ENCODE measurements at places on chromosomes 7 and 10.

- DNase-seq = no peak
These were observed 2.0 kb downstream of the RTKN2 start for GRCh38 chr10:62266611-62267010.

DNA sequence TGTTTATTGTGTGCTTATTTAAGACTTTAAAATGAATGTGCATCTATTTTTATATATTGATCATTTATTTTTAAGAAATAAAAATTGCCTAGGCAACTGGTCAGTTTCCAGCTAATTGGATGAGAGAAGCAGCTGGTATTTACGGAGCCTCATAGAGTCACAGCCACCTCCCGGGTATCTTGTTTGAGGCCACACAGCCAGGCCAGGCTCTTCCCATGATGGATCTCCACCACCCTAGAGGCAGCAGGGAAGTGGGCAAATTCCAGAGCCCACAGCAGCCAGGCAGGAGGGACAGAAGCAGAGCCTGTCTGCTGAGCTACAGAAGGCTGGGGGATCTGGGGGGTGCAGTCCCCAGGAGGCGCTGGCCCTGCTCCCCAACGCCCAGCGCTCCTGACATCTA lies 61.6 kb downstream of the CLEC2L start:
- DNase-seq = no peak

DNA sequence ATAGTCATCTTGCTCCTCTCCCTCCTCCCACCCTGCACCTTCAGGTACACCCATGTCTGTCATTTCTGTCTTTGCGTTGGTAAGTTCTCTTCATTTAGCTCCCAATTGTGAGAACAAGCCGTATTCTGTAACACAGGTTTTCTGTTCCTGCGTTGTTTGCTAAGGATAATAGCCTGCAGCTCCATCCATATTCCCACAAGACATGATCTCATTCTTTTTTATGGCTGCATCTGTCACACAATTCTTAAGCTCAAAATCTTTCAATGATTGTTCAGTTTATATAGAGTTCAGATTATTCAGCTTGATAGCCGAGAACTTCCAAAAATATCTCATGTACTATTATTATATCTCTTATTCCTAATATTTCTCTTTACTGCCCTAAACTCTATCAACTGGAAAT lies 16.0 kb upstream of the TMEM168 start:
- DNase-seq = no peak

- DNase-seq = no peak
These were observed 44.2 kb downstream of the PRF1 start for GRCh38 chr10:70558295-70558694.

DNA sequence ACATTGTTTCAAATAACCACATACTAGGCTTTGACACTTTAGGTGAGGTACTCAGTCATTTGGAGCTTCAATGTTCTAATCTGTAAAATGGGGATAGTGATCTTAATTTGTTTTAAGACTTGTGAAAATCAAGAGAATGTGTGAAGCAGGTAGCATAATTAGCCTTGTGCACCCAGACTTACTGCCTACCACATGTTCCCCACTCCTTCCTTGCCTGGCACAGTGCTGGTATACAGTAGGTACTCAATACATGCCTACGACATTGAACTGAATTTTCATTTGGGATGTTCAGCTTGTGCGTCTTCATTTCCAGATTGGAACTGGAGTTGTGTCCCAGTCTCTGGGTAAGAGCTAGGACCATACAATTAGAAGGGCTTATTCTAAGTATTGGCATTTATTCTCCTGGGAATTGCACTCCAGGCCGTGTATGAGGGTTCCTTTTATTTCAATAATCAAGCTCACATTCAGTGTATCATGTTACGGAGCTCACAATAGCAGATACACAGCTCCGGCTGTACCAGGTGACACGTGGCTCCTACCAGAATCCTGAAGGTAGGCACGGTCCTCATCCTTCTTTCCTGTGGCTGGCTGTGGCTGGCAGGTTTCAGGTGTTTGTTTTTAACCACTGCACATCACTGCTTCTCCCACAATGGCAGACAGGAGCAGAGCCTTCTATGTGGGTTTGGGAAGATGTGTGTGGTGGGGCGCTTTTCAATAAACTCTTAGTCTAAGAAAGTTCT lies 109.4 kb upstream of the PDCD4 start:
- no peak for DNase-seq

DNA sequence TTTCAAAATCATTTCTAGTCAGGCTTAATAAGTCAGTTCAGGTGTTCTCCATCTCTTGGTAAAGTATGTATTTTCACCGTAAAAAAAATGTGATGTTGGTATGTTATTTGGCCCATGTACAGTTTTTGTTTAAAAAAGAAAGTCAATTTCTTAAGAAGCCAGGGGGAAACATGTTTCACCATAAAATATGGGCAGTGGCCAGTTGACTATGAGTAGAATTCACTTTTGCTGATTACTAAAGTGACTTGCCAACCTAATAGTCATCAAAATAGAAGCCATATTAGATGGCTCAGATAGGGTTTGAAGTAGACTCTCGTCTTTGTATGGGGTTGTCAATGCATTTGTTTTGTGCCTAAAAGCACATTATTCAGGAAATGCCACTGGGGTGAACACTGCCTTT lies 266.3 kb downstream of the BICC1 start:
- no peak for DNase-seq

DNA sequence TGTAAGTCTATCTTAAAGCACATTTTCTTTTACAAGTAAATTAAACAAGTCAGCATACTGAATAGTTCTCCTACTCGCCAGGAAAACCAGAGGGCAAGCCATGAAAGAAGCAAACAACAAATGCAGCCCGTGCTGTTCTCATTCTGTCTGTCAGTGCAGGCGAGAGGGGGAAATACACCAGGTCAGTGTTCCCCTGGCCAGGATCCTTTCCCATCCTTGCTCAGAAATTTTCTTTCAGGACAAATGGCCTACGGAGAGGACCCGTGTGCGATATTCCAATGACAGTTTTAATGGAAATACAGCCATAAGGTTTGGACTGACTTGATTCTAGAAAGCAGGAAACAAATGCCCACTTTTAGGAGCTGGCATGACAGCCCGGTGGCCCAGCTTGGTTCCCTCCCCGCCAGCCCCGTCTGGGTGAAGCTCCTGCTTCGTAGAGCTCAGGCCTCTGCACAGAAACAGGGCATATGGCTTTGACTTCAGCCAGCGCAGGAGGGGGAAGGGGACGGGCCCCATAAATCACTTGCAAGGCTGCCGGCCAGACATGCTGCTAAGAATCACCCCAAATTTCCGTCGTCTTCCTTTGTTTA lies 67.8 kb downstream of the FRMD4A start:
- DNase-seq = no peak

DNA sequence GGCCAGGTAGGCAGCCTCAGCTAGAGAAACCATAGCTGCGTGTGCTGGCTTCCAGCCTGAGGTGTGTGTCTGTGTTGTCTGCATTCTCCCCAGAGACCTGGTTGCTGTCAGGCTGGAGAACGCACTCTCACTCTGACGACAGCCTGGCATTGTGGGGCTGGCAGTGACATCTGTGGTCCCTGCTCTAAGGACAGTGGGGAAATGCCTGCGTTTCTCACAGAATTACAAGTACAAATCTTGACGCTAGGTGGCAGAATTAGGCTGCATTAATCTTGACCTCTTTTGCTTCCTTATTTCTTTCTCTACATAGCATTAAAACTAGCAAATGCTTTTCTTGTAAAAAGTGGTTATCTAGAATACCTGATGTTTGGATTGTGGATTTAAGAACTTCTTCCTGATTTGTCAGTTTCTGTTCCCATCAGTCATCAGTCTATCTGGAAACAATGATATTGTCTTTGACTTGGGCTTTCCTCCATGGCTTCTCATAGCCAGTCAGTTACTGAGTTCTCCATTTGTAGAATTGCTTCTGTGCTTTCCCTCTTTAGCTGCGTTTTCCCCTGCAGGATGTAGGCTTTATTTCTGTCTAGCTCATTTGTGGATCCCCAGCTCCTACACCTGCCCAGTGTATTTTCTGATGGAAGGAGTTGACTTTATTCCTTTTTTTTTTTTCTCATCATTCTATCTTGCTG lies 86.0 kb downstream of the FANK1 start:
- DNase-seq = no peak

- no peak for DNase-seq
These were observed 17.7 kb upstream of the CFAP46 start for GRCh38 chr10:132960071-132960472.

GRCh38 chr10:128026615-128027300 lies 99.5 kb downstream of the MKI67 start:
- no peak for DNase-seq

GRCh38 chr10:132292287-132293200 lies 15.2 kb downstream of the STK32C start:
- DNase-seq = no peak

DNA sequence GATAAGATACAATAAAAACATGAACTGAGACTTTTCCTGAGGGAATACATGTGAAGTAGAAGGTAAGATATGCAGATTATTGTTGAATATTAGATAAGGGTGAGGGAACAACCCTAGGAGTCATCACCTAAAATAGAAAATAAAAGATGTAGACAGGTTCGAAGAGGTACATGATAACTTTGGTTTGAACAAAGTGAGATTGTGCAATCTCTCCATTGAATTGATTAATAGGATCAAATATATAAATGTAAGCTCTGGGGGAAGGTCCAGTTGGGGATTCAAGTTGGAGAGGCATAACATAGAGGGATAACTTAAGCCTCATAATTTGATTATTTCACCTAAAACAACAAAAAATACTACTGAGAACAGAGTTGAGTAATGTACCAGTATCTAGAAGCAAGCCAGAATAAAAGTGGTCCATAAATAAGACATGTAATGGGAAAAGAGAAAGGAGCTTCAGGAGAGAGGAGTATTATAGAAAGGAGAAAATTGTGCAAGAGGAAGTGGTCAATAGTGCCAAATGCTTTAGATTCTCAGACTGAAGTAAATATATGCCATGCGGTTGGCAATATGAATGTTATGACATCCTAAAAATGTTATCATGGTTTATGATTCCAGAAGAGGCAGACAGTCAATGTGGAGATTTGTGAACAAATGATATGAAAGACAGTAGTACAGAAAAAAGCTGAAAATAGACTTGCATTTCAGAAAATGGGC lies 282.3 kb upstream of the CHRM2 start:
- DNase-seq = no peak

DNA sequence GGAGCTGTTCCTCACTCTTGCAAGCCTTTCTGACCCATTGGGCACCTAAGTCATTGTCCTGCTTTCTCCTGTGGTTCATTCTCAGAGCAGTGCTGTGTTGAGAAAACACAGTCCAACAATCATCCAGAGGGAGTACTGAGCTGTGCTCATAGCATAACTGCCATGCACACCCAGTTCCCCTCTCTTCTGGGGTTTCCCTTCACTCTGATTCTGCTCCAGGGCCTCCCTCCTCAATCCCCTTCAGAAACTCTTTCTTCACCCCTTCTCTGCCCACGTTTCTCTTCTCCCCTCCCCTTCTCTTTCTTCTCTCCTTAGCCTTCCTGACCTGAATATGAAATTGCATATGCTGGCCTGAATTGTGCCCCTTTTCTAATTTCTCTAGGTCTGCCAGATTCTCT lies 155.8 kb downstream of the AOAH start:
- no peak for DNase-seq

- DNase-seq = no peak
These were observed 71.7 kb upstream of the TPK1 start for GRCh38 chr7:144907577-144907976.

- DNase-seq = no peak
These were observed 102.0 kb upstream of the FAM20C start for GRCh38 chr7:90111-91063.

DNA sequence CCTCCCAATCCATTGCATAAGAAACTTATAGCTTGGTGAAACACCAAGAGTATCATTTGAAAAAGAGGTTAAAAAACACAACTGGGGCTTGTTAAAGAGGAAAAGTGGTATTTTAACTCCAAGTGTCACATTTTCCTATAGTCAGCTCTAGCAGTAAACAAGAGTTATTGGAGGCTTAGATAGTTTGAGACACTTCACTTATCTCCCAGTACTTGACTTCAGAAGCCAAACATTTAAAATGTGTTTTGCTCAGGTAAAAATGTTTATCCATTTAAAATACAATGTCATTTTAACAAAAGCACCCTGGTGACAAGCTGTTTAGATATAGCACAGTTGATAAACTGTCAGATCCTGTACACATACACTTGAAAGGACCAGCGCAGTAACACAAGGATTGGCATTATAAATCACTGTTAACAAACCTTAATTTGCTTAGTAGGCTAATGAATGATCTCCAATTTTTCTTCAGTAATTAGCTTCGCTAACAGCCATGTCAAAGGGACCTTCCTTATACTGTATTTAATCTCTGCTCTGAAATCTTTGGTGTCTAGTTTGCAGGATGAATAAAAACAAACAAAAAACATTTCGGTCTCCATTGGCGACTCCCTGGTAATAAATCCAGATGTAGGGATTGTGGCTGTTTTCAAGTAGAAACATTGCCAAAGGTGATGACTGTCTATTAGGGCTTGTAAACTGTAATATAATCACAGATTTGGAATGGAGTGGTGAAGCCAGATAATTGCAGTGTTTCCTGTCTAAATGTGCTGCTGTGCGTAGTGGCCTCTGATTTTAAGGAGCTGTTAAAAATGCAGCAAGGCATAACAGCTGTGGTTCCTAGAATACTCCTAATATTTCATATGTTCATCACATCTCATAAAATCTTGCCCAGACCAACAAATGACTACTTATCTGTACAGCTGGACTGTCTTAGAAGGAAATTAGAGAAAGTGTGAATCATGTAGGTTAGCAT lies 545.1 kb downstream of the AUTS2 start:
- DNase-seq = no peak

DNA sequence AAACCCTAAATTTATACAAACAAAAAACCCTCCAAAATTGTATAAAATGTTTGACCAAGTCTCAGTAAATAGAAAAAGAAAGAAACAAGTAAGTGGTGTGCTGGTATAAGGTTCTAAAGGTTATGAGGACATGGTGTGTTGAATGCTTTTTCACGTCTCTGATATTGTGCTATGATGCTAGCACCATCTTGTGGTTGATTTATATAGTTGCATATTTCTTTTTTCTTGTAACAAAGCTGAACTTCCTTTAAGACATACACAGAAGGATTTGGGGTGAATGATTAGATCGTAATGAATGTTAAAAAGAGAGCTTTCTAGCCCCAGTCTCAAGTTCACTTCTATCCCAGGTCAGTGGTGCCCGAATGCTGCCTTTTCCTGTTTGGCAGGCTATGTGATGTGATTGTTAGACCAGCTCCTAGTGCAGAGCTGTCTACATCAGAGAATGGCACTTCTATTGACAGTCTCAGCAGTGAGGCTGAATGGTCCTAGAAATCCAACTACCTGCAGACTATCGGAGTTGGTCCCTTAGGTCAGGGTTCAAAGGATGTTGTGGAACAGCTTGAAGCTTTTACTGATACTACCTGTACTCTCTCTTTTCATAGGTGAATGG lies 25.0 kb downstream of the VTI1A start:
- no peak for DNase-seq

DNA sequence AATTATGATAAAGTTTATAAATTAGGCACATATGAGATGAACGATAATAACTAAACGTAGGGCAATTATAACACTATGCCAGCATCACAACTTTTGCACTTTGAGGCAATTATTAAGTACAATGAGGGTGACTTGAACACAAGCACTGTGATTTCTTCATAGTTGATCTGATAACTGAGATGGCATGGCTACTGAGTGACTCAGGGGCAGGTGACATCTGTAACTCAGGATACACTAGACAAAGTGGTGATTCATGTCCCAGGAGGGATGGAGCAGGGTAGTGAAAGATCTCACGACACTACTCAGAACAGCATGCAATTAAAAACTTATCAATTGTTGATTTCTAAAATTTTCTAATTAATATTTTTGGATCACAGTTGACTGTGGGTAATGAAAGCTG lies 98.3 kb upstream of the ARHGAP21 start:
- DNase-seq = no peak

All from naive thymus-derived CD8-positive, alpha-beta T cell (primary cell).